CD4-positive, alpha-beta T cell (primary cell): ENCODE measurements at places on chromosomes 16 and 17.

- no peak for DNase-seq
These were observed 18.0 kb downstream of the CA5A start for GRCh38 chr16:87918338-87918737.

- no peak for DNase-seq
These were observed 34.5 kb upstream of the TMC5 start for GRCh38 chr16:19382887-19383816.

GRCh38 chr16:67674851-67675578, 8.4 kb downstream of the C16orf86 start:
- DNase-seq: no peak

DNA sequence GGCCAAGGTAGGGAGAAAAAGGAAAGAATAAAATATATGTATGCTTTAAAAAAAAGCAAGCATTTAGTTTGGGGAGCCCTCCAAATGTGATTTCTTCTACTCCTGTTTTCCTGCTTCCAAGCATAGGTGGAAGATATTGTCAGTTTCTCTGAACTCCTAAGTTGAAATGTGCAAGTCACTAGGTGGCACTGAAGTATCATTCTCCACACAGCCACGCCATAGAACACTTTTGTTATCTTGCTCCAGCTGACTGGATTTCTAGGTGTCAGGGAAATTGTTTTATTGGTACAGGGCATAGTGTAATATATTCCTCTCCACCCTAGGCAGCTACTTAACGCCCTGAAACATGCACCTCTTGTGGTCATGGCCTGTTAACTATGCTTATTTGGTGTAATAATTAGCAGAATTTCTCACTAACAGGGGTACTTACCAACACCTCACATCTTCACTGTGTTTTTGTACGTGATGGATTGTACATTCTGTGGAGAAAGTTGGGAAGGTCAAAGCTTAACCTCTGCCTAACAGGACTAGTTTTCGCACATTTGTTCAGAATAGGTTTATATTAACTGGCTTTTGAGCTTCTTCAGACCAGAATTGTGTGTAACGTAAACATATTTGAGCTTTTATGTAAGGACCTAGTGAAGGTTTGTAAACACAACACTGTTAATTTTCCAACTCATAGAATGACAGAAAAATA, 69.3 kb downstream of the FTO start:
- DNase-seq: no peak

DNA sequence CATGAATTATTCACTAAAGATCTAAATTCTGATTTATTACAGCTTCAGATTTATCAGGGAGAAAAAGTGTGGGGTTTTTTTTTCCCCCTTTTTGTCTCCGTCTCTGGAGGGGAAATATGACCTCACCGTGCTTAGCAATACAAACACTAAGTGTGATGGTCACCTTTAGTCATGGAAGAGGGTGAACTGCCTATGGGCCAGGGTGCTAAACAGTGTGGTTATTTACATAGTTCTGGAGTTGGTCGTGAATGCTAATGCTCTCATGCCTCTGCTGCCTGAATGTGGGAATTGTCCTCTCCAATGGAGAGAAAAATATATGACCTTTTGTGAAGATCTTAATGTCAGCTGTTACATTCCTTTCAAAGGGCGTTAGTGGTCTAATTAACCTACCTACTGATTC, 44.8 kb upstream of the MSI2 start:
- no peak for DNase-seq

DNA sequence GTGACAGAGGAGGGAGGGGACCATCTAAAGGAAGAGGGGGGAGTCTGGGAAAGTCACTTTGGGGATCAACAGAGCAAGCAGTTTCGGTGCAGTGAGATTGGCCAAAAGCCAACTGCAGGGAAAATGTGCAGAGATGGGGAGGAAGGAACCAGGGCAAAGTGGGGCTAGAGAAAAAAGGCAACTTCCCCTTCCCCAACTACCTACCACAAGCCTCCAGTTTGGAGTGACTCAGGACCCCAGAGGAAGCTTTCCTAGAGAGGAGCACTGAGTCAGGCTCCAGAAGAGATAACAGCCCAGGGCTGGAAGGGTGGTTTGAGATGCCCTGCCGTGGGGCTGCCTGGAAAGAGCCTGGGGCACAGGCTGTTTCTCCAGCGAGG, 6.9 kb upstream of the CD300LD start:
- no peak for DNase-seq

GRCh38 chr17:83058266-83058798, 21.1 kb upstream of the METRNL start:
- no peak for DNase-seq

DNA sequence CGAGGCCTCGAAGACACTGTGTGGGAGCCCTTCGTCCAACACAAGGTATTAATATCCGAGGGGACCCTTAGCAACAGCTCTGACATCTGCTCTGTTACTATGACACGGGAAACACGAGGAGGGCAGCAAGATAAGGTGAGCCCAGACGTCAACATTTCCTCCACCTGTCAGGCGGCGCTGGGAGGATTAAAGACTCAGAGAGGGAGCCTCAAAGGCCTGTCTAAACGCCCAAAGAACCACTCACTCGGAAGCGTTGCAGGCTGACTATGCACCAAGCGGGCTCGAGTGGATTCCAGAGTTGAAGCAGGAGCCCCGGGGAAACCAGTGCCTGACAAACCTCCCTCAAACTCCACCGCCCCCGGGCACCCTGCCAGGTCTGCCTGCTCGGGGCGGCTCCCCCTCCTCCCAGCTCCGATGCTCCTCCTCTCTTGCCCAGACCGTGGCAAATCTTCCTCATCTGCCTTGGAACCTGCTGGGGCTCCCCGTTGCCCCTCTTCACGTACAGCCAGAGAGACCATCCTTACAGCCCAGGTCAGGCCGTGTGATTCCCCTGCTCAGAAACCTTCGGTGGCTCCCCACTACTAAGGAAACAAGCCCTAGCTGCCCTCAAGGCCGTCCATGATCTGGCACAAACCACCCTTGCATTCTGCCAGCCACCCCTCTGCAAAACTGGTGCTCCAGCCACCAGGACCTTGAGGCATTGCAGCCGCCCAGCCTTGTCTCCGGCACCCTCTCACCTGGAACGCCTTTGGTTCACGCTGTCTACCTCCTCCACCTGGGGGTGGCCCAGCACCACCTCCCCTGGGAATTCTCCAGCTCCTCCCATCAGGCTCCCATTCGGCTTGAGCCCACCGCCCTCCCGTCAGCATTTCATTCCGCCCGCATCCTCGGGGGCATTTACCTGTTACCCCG, 16.2 kb downstream of the RPH3AL start:
- DNase-seq: peak; percentile 73

DNA sequence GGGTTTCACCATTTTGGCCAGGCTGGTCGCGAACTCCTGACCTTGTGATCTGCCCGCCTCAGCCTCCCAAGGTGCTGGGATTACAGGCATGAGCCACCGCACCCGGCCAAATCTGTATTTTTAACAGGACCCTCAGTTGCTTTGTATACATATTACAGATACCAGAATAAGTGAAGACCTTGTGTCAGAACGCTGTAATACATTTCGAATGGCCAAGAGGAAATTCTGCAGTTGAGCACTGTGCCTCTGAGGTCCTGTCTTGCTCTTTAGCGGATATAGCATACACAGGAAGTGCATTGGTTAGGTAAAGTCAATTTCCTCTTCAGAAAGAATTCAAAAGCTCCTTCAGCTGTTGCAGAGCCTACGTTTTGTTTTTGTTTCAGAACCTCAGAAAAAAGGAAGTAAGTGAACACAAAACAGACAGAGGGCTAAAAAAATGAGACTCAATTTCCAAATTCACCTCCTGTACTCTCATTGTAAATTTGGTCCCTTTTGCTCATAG, 15.7 kb downstream of the CRLF3 start:
- DNase-seq: peak; percentile 54

DNA sequence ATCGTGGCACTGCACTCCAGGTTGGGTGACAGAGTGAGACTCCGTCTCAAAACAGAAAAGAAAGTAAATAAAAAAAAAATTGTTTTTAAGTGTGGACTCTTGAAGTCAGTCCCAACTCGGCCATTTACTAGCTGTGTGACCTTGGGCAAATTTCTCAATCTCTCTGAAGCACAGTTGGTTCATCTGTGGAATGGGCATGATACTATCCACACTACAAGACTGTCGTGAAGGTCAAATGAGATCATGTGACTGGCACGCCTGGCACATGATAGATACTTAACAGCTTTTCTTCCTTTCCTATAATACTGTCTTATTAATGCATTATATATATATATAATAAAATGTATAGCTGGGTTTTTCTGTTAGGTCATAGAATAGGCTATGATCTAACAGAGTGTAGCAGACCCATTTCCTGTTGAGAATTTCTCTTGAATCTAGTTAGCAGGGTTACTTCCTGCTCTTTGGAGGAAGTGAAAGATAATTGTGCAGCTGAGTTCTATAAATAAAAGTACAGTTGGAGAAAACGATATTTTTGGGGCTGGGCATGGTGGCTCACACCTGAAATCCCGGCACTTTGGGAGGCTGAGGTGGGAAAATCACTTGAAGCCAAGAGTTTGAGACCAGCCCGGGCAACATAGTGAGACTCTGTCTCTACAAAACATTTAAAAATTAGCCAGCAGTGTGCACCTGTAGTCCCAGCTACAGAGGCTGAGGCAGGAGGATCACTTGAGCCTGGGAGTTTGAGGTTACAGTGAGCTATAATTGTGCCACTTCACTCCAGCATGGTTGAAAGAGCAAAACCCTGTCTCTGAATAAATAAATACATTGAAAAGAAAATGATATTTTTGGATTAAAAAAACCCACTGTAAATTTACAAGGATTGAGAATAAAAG, 7.3 kb downstream of the MILR1 start:
- DNase-seq: peak; percentile 67

DNA sequence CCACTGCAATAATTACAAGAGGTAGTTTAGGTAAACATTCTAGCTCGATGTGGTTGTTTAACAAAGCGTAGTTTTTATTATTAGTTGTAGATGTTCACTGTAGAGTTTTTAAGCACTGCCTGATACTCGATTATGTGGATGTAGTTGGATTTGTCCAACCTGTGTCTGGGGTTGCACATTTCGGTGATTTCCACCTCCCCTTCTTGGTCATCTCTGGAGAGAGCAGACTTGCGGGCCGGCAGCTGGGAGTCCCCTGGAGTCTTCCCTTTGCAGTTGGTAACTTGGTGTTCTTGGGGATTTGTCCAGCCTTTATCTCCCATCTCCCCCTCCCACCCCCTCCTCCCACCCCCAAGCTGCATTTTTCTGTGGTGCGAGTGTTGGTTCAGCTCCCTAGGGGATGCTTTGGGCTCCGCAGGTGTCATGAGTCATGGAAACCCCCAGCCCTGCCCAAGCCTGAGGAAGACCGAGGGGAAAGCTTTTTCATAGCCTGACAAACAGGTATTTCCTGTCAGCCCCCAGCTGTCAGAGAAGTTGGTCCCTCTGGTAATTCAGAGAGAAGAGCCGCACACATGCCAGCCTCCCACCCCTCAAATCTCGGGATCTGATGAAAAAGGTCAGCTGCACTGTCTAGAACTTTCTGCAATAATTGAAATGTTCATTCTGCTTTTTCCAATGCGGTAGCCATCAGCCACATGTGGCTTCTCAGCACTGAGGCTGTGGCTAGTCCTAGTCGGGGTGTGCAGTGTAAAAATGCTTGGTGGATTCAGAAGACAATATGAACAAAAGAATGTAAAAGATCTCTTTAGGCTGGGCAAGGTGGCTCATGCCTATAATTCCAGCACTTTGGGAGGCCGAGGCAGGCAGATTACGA, 50.3 kb downstream of the KSR1 start:
- DNase-seq: no peak

- no peak for DNase-seq
These were observed 659.9 kb upstream of the SOX9 start for GRCh38 chr17:71460943-71461342.

DNA sequence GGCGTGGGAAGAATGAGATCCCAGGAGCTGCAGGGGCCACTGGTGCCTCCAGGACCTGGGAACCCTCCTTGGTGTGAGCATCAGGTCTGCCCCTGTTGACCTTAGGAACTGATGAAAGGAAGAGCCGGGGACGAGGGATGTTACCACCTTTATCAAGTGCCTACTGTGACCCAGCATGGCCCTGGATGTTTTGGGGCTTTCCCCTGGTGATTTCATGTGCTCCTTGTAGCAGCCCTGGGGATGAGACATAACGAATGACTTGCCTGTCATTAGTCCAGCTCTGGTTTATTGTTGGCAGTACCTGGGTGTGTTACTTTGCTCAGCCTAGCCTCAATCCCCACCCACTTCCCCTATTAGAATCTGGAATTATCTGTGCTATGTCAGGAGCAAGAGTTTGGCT, 39.9 kb downstream of the WSCD1 start:
- no peak for DNase-seq

GRCh38 chr16:48124266-48124665, 31.5 kb downstream of the ABCC12 start:
- DNase-seq: no peak

DNA sequence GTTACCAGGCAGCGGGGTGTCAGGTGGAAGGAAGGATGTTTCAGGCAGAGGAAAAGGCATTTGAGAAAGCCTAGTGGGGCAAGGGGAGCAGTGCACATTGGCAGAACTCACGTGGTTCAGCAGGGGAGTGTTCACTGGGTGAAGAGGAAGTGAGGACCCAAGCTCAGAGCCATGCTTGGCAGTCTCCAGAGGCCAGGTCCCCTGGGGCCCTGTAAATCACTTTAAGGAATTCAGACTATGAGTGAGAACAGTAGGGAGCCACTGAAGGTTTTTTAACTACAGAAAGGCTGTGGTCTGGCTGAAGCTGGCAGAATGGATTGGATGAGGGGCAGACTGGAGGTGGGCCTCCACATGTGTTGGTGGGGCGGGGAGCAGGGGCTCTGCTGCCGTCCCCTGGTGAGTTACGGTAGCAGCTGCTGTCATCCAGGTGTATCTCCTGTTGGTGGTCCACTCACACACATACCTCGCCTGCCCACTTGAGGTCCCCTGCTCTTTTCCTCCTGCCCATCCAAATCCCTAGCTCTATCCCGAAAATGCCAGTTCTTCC, 5.1 kb downstream of the CLEC16A start:
- DNase-seq: peak; percentile 69

GRCh38 chr17:6078458-6078871, 8.3 kb downstream of the WSCD1 start:
- no peak for DNase-seq

DNA sequence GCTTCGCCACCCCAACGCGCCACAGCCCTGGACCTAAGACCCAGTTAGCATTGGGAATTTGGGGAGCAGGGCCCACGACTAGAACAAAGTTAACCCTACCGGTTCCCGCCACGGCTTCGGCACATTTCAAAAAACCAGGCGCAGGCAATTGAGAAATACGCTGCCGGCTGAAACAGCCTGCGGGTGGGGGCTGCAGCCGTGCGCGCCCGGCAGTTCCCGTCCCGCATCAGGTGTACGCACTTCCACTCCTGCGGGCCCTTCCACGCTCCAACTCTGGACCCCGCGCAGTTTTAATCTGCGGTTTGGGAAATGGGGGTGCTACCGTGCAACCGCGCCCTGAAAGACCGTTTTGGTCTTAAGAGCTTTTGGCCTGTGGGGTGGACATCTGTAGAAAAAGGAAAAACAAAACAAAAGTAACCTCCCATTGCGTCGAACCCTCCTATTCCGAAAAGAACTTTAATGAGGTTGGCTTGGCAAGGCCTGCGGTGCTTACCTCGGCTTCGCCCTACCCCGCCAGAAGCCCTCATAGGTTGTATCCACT, 7.1 kb downstream of the IRX5 start:
- DNase-seq: no peak

- DNase-seq: peak; percentile 83
These were observed 127.2 kb downstream of the HS3ST3B1 start for GRCh38 chr17:14427900-14428647.

- no peak for DNase-seq
These were observed 650.4 kb upstream of the RBFOX1 start for GRCh38 chr16:6682142-6682811.
